Heart right ventricle (tissue), 16 donors: ENCODE measurements at places on chromosomes 6 and 20.

DNA sequence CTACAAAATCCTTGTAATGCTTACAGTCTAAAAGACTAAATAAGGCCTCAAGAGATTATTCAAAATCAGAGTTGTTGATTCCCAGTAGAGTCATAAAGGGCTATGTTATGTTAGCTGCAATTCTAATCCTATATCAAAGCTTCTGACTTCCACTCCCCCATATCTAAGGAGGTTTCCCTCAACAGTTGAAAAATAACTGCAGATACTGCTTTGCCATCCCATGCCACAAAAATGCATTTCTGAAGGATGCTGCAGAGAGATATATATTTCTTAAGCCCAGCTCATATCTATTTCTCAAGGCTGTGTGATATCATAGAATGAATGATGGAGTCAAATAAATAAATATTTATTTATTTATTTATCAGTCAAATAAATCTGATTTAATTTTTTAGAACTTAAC lies 332.3 kb downstream of the LAMA2 start:
- H3K4me3 ChIP-seq = no peak overlapping the region
- H3K36me3 ChIP-seq = peaks cover 12% of the 10 kb centered on the region
- H3K4me1 ChIP-seq = peaks cover 16% of the 10 kb centered on the region
- H3K27me3 ChIP-seq = no peaks in the 10 kb centered on the region
- H3K27ac ChIP-seq = no peak overlapping the region

GRCh38 chr6:13465734-13466133 lies 21.7 kb downstream of the GFOD1 start:
- no peak overlapping the region for H3K4me3 ChIP-seq
- peak overlapping the region; percentile 67 for H3K27ac ChIP-seq
- peaks cover 30% of the 10 kb centered on the region for H3K36me3 ChIP-seq
- H3K27me3 ChIP-seq = no peaks in the 10 kb centered on the region
- peaks cover 94% of the 10 kb centered on the region for H3K4me1 ChIP-seq

GRCh38 chr20:63549019-63549418 lies 1.5 kb upstream of the SRMS start:
- peaks cover 6% of the 10 kb centered on the region for H3K4me1 ChIP-seq
- H3K27me3 ChIP-seq = peaks cover 78% of the 10 kb centered on the region
- no peaks in the 10 kb centered on the region for H3K36me3 ChIP-seq
- no peak for DNase-seq
- H3K27ac ChIP-seq = no peak overlapping the region

- peak within 1 kb of the TSS; percentile 92 for H3K27ac ChIP-seq
- peak within 1 kb of the TSS; percentile 97 for H3K4me3 ChIP-seq
- no peaks in the 10 kb centered on the region for H3K27me3 ChIP-seq
These were observed at the start of gene ZBTB46 for GRCh38 chr20:63830841-63831588. ZBTB46 (minus strand) TSS chr20:63831264; CDS start chr20:63790757, 40,507 bp downstream.

GRCh38 chr6:151112130-151112529 lies 127.6 kb upstream of the AKAP12 start:
- no peaks in the 10 kb centered on the region for H3K27me3 ChIP-seq
- H3K36me3 ChIP-seq = no peaks in the 10 kb centered on the region
- no peaks in the 10 kb centered on the region for H3K4me1 ChIP-seq
- DNase-seq = no peak
- no peak overlapping the region for H3K27ac ChIP-seq

- H3K27ac ChIP-seq = no peak overlapping the region
- DNase-seq = no peak
- no peaks in the 10 kb centered on the region for H3K36me3 ChIP-seq
- H3K4me1 ChIP-seq = no peaks in the 10 kb centered on the region
- H3K27me3 ChIP-seq = no peaks in the 10 kb centered on the region
These were observed 58.2 kb upstream of the IL20RA start for GRCh38 chr6:137102851-137103492.

- H3K4me1 ChIP-seq = peaks cover 14% of the 10 kb centered on the region
- H3K27me3 ChIP-seq = no peaks in the 10 kb centered on the region
- peak; percentile 46 for DNase-seq
- H3K4me3 ChIP-seq = no peak overlapping the region
- H3K36me3 ChIP-seq = no peaks in the 10 kb centered on the region
These were observed 637 bp downstream of the MYLK4 start for GRCh38 chr6:2749969-2750600.

DNA sequence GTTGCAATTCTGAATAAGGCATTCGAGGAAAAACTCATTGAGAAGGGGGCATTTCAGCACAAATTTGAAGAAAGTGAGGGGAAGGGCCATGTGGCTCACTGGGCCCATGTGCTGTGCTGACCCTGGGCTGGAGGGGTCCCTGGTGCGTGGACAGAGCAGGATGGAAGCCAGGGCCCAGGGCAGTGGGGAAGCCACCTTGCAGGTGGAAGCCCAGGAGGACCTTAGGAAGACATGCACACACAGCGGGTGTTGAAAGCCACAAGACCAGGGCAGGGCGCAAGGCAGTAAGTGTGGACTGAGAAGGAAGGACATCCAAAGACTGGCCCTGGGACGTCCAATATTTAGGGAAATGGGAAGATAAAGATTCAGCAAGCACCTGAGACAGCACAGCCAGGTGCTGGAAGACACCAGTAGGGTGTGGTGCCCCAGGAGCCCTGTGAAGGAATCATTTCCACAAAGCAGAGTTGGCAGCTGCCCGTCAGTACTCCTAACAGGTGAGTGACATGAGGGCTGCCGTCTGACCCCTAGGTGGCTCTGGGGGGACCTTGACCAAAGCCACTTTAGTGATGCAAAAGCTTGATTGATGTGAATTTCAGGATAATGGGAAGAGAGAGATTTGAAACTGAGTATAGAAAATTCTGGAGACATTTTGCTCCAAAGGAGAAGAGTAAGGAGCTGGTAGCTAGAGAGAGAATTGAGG lies 254.4 kb upstream of the EXOC2 start:
- DNase-seq = no peak
- no peaks in the 10 kb centered on the region for H3K4me1 ChIP-seq
- H3K36me3 ChIP-seq = no peaks in the 10 kb centered on the region
- no peak overlapping the region for H3K4me3 ChIP-seq

GRCh38 chr6:28248916-28249315 lies 3.2 kb downstream of the ZKSCAN4 start:
- no peaks in the 10 kb centered on the region for H3K27me3 ChIP-seq
- H3K36me3 ChIP-seq = no peaks in the 10 kb centered on the region
- H3K4me3 ChIP-seq = no peak overlapping the region
- H3K27ac ChIP-seq = no peak overlapping the region

GRCh38 chr6:164911873-164912580 lies 397.4 kb downstream of the C6orf118 start:
- DNase-seq = peak; percentile 22
- no peaks in the 10 kb centered on the region for H3K36me3 ChIP-seq
- peak overlapping the region; percentile 9 for H3K4me3 ChIP-seq
- H3K27me3 ChIP-seq = no peaks in the 10 kb centered on the region

- no peak overlapping the region for H3K27ac ChIP-seq
- DNase-seq = no peak
- H3K27me3 ChIP-seq = no peaks in the 10 kb centered on the region
- H3K4me3 ChIP-seq = no peak overlapping the region
- peaks cover under 1% of the 10 kb centered on the region for H3K36me3 ChIP-seq
These were observed 122.3 kb downstream of the ANKS1A start for GRCh38 chr6:35011096-35012041.

- peaks cover 35% of the 10 kb centered on the region for H3K4me1 ChIP-seq
- peak overlapping the region; percentile 73 for H3K27ac ChIP-seq
- no peaks in the 10 kb centered on the region for H3K36me3 ChIP-seq
- peak overlapping the region; percentile 27 for H3K4me3 ChIP-seq
These were observed 179.3 kb downstream of the MTHFD1L start for GRCh38 chr6:151044465-151045441.

GRCh38 chr20:32435449-32436107 lies 77.4 kb downstream of the ASXL1 start:
- H3K4me3 ChIP-seq = no peak overlapping the region
- no peaks in the 10 kb centered on the region for H3K27me3 ChIP-seq
- peaks cover 25% of the 10 kb centered on the region for H3K4me1 ChIP-seq
- no peak overlapping the region for H3K27ac ChIP-seq

DNA sequence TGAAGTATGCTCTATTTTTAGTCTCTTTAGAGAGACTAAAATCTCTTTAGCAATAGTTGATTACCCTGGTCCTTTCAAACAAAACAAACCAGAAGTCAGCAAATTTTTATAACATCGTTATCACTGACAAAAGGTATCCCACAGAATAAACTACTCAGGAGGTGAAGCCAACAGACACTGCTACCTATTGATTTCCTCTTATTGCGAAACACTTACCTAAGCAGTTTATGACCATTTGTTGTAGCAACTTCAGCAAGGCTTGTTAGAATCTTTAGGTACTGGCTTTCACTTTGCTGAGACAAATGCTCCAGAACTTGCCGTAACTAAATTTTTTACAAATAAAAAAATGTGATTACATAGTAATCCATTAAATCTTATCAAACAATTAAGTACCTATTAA lies 64.4 kb downstream of the HACE1 start:
- H3K27ac ChIP-seq = no peak overlapping the region
- peaks cover 8% of the 10 kb centered on the region for H3K36me3 ChIP-seq
- H3K27me3 ChIP-seq = no peaks in the 10 kb centered on the region
- DNase-seq = no peak
- no peak overlapping the region for H3K4me3 ChIP-seq

DNA sequence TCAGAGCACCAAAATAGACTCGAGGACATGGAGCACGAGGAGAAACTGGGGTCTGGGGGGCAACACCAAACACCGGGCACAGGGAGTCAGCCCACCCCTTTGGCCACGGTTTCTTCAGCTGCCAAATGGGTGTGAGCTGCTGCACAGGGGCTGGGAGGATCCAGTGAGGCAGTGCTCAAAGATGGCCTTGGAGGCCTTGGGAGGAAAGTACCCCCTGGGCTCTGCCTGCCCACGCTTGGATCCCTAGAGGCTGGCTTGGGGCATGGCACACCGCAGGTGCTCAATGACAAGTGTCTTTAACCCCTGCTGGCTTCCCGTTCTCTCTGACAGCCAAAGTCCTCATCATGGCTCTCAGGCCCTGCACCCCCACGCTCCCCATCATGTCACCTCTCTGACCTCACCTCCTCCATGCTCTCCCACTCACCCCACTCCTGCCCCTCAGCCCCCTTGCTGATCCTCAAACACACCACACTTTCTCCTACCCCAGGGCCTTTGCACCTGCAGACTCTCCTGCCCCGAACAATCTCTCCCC lies 190.3 kb downstream of the ANKRD60 start:
- no peaks in the 10 kb centered on the region for H3K4me1 ChIP-seq
- no peak for DNase-seq
- no peak overlapping the region for H3K27ac ChIP-seq
- H3K4me3 ChIP-seq = no peak overlapping the region

DNA sequence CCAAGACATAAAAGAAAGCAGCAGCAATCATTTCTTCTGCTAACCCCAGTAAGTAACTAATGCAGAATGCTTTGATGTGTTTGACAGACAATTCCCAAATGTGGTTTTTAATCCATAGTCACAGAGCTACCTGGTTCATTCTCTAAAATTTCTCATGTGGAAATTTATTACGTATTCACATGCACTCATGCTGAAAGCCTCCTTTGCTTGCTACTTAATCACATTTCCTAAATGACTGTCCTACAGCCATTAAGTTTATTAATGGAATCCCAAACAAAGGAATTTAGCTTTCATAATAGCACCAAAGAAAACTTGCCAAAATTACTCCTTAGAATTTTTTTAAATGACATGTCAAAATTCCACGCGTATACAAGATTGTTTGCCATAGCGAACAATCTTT lies 68.6 kb upstream of the MCHR2 start:
- DNase-seq = no peak
- no peak overlapping the region for H3K4me3 ChIP-seq
- no peaks in the 10 kb centered on the region for H3K4me1 ChIP-seq
- no peaks in the 10 kb centered on the region for H3K27me3 ChIP-seq
- H3K36me3 ChIP-seq = no peaks in the 10 kb centered on the region
- no peak overlapping the region for H3K27ac ChIP-seq

- no peaks in the 10 kb centered on the region for H3K4me1 ChIP-seq
- peak overlapping the region; percentile 43 for H3K27ac ChIP-seq
- DNase-seq = peak; percentile 60
- H3K4me3 ChIP-seq = no peak overlapping the region
These were observed 193.3 kb downstream of the UTRN start for GRCh38 chr6:144478483-144478882.

DNA sequence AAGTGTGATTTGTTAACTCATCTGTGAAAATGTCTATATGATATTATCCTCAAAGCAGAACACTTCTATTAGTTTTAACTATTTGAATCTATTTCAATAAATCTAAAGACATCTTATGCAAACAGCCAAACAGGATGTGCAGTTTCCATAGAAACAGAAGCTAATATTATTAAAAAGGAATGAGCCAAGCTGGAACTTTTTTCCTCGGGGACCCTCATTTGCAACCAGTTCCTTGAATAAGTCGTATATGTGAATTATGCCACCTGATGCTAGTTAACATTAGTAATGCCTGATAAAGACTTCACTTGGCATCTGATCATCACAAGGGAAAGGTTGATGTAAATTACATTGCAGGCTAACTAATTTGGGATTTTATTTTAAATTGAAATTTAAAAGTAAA lies 216.9 kb upstream of the SMLR1 start:
- H3K27me3 ChIP-seq = no peaks in the 10 kb centered on the region
- DNase-seq = no peak
- no peaks in the 10 kb centered on the region for H3K4me1 ChIP-seq
